ENCODE measurements at places on chromosomes 4 and X.

DNA sequence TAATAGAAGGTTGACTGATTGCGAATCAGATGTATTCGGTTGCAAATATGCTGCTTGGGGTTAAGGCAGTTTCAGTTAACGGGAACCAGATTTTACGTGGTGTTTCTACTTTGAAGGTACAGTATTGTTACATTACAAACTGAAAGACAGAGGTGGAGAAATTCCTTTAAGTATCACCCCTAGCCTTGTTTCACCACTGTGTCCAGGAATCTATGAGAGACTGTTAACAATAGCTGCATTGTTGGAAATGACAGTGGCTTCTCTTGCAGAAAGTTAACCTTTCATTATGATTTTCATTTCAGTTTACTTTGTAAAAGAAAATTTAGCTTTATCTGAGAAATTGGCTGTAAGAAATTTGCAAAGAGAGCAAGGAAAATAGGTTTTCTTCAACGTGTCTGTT is 2.6 kb downstream of the CDKL5 start:
- no peak for DNase-seq

- DNase-seq, result no peak
Observed at GRCh38 chrX:16628946-16629595, 20.9 kb upstream of the S100G start.

- DNase-seq, result no peak
Observed at GRCh38 chr4:176642472-176642871, 150.2 kb downstream of the VEGFC start.

DNA sequence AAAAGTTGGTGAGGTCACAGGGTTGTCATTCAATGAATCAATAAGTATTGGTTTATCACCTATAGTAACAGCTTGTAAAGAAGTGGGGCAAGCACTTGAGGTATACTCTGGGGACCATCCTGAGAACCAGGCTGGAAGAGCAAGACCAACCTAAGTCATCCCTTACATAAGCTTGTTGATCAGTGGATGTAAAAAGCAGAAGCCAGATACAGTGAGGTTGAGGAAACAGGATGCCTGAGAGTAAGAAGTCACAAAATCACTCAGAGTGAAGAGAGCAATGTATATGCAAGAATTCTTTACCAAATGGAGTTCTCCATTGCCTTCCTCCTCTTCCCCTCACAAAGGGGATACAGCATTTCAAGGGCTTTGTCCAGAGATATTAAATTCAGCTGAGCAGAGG is 76.3 kb upstream of the PACRGL start:
- no peak for DNase-seq

- DNase-seq, result no peak
Observed at GRCh38 chr4:5813882-5814255, 79.0 kb downstream of the CRMP1 start.

GRCh38 chrX:83008415-83008814 is 499.7 kb upstream of the POU3F4 start:
- DNase-seq, result no peak

GRCh38 chr4:6626066-6626465 is 14.4 kb upstream of the MRFAP1 start:
- DNase-seq, result no peak

GRCh38 chr4:76407440-76408119 is 13.4 kb downstream of the CCDC158 start:
- no peak for DNase-seq

- DNase-seq, result no peak
Observed at GRCh38 chrX:45508454-45508853, 307.8 kb upstream of the DIPK2B start.
